ENCODE measurements at places on chromosomes 11 and 22.
A peak's percentile ranks its signal among the peaks of the same experiment; 100 is the strongest.

DNA sequence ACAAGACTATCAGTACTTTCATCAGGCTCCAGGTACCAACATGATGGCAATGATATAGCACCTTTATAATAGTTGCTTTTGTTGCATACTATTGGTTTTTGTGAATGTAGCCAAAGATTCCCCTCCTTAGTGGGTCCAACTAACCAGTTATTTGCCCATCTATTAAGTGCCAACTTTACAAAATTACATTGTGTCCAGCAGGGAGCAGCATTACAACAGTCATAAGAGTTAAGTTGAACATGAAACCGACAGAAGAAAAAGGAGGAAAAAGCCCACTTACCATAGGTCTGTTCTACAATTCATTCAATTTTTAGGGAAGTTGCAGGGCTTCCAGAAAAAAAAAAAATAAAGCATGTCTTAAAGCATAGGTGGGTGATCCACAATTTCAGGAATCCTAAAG lies 21.6 kb downstream of the IMMP1L start:
- DNase-seq: peak; percentile 83

GRCh38 chr11:72141066-72141465 lies 5.5 kb downstream of the FOLR3 start:
- DNase-seq: peak; percentile 86

GRCh38 chr11:95465887-95466286 lies 234.9 kb upstream of the SESN3 start:
- DNase-seq: no peak

DNA sequence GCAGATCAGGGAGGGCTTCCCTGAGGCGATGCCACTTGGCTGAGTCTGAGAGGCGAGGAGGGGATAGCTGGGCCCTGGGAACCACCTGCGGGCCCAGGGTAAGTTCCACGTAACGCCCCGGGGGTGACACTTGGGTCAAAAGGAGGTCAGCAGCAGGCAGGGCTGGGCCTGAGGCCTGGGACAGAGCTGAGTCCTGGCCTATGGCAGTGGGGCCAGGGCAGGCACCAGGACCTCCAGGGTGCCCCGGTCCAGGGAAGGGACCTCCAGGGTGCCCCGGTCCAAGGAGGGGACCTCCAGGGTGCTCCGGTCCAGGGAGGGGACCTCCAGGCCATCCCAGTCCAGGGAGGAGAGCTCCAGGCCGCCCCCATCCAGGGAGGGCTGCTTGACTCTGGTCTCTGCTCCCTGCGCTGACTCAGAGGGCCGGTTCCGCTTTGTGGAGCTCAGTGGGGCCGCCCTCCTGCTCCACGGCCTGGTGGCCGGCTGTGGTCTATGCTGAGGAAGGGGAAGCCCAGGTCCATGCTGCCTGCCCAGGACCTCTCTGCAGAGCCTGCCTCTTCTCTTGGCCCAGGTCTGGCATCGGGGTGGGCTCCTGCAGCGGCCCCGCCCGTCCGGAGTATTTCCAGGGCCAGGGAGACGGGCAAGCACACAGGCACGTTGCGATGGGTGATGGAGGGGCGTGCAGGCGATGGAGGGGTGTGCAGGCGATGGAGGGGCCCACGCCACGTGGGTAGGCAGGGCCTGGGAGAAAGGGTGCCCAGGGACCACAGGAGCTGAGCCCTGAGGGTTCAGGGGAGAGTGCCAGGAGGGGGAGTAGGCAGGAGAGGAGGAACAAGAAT lies 19.5 kb upstream of the WNT7B start:
- peak; percentile 55 for DNase-seq

DNA sequence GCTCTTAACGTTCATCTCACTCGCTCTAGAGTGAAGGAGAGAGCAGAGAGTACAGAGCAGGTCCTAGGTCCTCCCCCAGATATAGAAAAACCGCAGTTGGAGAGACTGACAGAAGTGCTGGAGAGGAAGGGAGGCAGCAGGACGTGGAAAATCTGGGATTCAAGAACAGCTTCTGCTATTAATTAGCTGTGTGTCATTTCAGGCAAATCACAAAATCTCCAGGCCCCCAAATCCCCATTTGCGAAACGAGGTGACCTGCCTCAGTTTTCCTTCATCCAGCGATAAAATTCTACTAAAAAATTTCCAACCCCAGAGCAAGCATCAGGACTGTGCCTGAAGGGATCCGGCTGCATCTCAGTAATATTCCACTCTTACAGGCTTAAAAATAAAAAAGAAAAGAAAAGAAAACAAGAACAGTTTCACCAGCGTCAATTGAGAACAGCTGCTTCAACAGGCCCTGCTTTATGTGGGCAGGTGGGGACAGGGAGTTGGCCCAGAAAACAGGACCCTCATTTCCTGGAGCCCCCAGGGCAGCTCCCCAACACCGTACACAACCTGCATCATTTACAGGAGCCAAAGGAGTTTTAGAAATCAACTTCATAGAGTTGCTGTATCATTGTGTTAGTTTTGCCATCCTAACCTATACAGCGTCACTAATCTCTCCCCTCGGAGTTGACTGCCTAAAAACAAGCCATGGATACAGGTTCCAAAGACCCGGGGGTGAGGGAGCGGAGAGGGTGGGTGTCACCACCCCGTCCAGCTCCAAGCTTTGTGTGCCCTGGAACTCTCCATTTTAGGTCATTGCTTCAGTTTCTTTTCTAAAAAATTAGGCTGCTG lies 2.3 kb upstream of the MALAT1 start:
- DNase-seq: peak; percentile 75
